ENCODE measurements at places on chromosomes 2 and 18. TPM values are rescaled to one million over a fixed set of nuclear protein-coding genes. Genes with fewer than 3 reads are reported as not detected.

GRCh38 chr2:174051741-174052583 lies 86.8 kb upstream of the SP3 start:
- peak; percentile 53 for DNase-seq

DNA sequence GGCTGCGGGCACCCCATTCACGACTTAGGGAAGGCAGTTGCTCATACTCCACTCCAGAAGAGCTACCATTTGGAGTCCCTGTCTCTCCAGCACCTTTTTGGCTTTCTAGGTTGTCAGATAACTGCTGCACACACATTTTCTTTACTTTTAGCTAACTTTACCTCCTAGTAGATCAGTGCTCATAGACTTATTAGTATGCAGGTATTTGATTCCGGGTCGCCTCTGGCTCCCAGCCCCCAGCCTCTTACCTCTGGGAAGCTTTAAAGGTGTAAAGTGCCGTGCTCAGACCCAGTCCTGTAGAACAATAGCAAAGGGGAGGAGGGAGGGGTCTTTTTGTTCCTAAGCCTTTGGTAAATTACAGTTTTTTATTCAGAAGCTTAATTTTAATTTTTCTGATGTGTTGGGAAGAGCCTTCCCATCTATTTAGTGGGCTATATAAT lies 102.9 kb downstream of the SPTBN1 start:
- no peak for DNase-seq

POTEI gene
- total RNA-seq, result not detected

CHRNA1 gene
- not detected for total RNA-seq

- DNase-seq, result no peak
Observed at GRCh38 chr2:84631985-84632384, 115.7 kb downstream of the DNAH6 start.

DNA sequence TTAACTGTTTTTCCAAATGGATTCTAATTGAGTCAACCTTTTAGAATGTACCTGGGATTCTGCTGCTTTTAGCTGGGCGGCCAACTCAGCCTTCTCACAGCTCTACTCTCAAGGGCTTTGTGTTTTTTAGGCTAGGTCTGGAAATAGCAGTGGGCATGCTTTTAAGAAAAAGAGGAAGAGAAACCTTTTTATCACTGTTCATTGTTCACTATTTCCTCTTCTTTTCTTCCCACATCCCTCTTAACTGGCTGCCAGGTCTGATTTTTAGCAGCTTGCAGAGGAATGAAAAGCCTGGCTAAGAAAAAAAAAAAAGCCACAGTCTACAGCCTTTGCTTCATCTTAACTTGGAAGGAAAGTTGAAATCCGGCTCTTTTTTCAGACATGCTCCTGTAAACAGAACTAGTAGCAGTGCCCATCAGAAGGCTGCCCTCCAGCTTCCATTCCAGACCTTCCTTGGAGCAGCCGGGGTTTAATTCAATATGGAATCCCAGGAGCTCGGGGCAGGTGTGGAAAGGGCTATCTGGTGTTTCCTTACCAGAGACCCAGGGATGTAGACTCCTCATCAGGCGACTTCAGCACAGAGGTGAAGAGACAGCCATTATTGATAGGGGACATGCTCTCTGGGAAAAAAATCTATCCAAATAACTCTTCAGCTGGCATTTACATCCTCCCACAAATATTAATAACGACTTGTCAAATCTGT lies 230.7 kb downstream of the MYO3B start:
- no peak for DNase-seq

SLC11A1 gene
- 0.07 TPM for total RNA-seq

DNA sequence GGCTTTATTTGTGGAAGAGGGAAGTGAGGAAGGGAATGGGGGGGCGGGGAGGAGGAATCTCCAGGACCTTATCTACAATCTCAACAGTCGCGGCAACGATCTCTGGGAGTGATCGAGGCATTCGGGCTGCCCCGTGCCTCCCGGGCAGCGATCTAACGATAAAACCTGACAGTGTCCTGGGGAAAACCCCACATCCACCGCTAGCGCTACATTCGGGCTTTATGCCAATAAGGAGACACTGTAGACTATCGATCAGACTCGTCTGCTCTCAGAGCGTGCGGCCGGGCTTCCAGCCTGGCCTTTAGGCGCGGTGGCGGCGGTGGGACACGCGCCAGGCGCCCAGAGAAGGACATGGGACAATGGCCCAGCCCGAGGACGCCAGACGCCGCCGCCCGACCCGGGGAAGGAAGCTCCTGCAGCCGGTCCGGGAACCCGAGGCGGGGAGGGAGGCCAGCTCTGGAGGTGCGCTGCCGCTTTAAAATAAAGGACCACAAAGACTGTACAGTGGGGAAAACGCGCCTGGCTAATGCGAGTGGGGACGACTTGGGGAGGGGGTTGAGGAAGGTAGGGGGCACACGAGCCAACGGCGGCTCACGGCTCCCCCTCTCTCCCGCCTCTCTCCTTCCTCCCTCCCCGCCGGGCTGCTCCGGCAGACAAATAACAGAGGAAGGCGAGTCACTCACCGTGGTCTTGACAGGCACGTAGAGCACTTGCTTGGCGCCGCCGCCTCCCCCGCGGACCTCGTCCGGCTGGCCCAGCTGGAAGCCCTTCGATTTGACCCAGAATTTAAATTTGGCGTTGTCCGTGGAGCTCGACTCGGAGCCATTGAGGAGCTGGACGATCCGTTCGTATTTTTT lies 2.2 kb downstream of the NOL4 start:
- peak; percentile 21 for DNase-seq

CXCR1 gene
- total RNA-seq, result not detected

ABHD1 gene
- total RNA-seq, result not detected

- peak; percentile 94 for DNase-seq
Observed at GRCh38 chr2:20071397-20072383, 20.3 kb upstream of the LAPTM4A start.

DNA sequence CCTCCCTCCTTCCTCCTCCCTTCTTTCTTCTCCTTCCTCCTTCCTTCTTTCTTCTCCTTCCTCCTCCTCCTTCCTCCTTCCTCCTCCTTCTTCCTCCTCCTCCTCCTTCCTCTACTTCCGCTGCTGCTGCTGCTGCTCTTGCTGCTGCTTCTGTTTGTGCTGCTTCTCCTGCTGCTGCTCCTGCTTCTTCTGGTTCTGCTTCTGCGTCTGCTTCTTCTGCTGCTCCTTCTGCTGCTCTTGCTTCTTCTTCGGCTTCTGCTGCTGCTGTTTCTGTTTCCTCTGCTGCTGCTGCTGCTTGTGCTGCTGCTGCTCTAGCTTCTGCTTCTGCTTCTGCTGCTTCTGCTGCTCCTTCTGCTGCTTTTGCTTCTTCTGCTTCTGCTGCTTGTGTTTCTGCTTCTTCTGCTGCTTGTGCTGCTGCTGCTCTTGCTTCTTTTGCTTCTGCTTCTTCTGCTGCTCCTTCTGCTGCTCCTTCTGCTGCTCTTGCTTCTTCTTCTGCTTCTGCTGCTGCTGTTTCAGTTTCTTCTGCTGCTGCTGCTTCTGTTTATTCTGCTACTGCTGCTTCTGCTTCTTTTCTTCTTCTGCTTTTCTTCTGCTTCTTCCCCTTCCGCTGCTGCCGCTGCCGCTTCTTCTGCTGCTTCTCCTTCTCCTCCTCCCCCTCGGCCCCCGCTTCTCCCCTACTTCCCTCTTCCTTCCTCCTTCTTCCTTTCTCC lies 8.6 kb downstream of the SNRNP27 start:
- DNase-seq, result no peak

NAT8 gene
- not detected for total RNA-seq

DNA sequence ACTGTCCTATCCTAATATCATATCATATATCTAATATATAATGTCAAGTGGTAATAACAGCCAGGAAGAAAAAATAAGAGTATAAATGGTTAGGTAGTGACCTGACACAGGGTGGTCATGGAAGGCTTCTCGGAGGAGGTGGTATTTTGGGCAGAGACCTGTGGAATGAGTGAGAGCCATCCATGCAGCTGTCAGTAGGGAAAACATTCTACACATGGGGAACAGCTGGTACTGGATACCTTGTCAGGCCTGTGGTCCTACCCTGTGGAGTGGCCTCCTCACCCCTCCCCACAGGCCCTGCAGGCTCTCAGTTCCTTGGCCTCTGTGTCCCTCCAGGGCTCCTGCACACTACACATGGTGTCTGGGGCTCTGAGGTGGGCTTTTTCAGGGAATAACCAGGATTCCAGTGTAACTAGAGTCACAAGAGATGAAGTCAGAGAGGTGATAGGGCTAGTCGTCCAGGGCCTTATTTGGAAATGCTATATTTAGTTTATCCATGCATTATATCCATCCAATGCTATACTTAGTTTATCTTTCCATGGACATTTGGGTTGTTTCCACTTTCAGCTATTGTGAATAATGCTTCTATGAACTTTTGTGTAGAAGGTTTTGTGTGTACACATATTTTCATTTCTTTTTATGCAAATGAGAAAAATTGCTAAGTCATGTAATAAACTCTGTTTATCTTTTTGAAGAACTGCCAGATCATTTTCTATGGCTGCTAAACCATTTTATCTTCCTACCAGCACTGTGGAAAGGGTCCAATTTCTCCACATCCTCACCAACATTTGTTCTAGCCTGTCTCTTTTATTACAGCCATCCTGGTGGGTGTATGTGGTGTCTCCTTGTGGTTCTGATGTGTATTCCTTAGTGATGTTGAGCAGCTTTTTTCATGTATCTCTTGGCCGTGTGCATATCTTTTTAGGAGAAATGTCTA lies 75.6 kb downstream of the TPGS2 start:
- DNase-seq, result no peak

- no peak for DNase-seq
Observed at GRCh38 chr2:43228321-43228751, 1.9 kb upstream of the ZFP36L2 start.

DNA sequence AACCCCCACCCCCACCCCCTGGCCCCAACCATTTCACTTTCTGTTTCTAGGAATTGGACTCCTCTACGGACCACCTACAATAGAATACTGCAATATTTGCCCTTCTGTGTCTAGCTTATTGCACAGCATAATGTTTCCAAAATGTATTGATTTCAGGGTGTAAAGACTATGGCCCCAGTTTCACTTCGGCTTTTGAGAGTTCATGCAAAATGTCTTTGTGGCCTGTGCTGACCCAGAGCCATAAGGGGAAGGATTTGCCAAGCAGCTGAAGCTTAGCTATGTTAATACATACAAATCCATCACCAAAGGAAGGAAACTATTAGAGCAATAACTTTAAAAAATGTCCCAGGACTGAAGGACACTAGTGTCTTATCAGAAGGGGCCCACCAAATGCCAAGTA lies 11.2 kb upstream of the ATP9B start:
- no peak for DNase-seq

DNA sequence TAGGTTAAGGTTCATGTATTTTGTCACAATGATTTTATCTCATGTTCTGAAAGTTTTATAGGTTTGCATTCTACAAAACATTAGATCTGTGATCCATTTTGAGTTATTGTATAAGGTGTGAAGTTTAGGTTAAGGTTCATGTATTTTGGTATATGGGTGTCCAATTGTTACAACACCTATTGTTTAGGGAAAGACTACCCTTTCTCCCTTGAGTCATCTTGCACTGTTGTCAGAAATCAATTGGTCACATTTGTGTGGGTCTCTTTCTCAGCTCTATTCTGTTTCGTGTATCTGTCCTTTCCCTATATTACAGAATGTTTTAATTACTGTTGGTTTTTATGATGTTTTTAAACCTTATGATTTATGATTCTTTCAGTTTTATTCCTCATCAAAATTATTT lies 192.3 kb downstream of the MCFD2 start:
- no peak for DNase-seq

TRABD2A gene
- 3.7 TPM for total RNA-seq

- DNase-seq, result peak; percentile 20
Observed at GRCh38 chr2:27262379-27263286, at the start of gene SLC30A3. Gene SLC30A3, minus strand, starts transcription at chr2:27263047. Its CDS starts 141 bp downstream, at chr2:27262906.

YPEL5 gene
- total RNA-seq, result 129 TPM

GRCh38 chr18:31229829-31230228 lies 67.2 kb upstream of the DSC1 start:
- DNase-seq, result no peak

GRCh38 chr2:109341355-109342255 lies 212.6 kb downstream of the SH3RF3 start:
- DNase-seq, result peak; percentile 59

AGXT gene
- total RNA-seq, result not detected

DNA sequence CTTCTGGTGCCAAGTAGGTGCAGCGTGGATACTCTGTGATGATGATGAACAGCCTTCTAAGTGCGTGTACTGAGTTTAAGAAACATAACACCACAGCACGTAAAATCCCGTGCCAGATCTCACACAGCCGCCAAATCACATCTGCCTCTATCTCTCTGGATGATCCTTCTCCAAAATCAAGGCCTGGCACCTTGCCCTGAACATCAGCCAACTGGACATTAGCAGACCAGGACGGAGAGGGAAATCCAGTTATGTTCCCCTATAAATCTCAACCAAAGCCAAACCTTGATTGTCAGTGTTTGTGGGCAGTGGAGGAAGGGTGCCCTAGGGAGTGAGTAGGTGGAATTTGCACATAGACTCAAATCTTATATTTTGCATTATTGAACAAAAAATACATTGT lies 164.3 kb downstream of the MIB1 start:
- peak; percentile 6 for DNase-seq

LMAN1 gene
- total RNA-seq, result 229 TPM

CPS1 gene
- 16.7 TPM for total RNA-seq

LGALSL gene
- 0.34 TPM for total RNA-seq

- DNase-seq, result no peak
Observed at GRCh38 chr2:47008381-47009252, 93.0 kb upstream of the MCFD2 start.

GRCh38 chr2:240340361-240340761 lies 95.1 kb upstream of the GPC1 start:
- no peak for DNase-seq

MAP3K19 gene
- total RNA-seq, result not detected

DNA sequence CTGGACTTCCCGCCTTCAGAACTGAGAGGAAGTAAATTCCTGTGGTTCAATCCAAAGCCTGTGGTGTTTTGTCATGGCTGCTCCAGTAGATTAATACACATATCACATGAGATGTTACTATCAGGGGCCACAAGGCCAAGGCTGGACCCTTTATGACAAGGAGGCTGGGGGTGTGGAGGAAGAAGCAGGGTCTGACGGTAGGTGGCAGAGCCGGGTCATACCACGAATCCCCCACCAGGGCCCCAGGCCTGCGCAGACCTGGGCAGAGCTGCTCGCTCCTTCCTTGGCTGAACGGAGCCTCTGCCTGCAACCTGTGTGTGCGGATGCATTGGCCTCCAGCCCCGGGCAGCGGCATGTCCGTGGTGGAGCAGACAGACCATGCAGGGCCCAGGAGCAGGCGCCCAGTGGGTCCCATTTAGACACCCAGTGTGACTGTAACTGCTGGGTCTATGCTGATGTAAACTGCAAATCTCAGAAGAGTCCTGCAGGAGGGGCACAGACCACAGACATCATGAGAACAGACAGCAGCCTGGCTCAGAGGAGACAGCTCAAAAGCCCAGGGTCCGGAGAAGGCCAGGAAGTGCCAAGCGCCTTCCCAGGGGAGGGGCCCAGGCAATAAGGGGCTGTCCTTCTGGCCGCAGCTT lies 155.2 kb downstream of the PXDN start:
- DNase-seq, result peak; percentile 72

ZNF532 gene
- total RNA-seq, result 52.2 TPM

DNA sequence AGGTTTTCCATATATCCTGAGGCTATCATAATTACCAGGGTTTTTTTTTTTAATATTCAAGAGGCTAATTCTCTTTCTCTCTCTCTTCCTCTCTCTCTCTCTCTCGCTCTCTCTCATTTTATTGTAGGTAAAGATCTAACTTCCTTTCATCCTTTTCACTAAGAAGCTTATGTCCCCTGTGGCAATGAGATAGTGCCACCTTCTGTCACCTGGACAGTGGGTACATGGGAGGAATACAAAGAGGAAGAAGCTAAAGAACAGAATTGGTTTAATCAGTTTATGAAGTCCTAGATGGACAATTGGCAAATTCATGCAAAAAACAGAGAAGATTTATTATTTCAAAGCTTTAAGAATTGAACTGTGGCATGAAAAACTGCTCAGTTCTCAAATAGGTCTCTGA lies 1582.3 kb upstream of the TMEFF2 start:
- no peak for DNase-seq

POTEJ gene
- not detected for total RNA-seq

Data from M059J (cell line).